ENCODE measurements at places on chromosomes 5 and 9.

- no peak for DNase-seq
These were observed 249.7 kb upstream of the TMEM161B start for GRCh38 chr5:88518131-88519016.

- no peak for DNase-seq
These were observed 103.6 kb downstream of the PSAT1 start for GRCh38 chr9:78400496-78400895.

GRCh38 chr9:134345737-134346136 lies 19.5 kb downstream of the RXRA start:
- no peak for DNase-seq

- DNase-seq, result no peak
These were observed 61.0 kb upstream of the PCA3 start for GRCh38 chr9:76703270-76703669.

DNA sequence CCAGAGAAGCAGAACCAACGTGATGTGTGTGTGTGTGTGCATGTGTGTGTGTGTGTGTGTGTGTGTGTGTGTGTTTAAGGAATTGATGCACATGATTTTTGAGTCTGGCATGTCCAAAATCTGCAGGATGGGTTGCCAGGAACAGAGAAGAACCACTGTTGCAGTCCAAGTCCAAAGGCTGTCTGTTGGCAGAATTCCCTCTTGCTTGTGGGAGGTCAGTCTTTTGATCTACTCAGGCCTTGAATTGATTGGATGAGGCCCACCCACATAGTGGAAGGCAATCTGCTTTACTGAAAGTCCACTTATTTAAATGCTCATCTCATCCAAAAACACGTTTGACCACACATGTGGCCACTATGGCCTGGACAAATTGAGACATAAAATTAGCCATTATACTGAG lies 11.4 kb upstream of the TSC1 start:
- no peak for DNase-seq

DNA sequence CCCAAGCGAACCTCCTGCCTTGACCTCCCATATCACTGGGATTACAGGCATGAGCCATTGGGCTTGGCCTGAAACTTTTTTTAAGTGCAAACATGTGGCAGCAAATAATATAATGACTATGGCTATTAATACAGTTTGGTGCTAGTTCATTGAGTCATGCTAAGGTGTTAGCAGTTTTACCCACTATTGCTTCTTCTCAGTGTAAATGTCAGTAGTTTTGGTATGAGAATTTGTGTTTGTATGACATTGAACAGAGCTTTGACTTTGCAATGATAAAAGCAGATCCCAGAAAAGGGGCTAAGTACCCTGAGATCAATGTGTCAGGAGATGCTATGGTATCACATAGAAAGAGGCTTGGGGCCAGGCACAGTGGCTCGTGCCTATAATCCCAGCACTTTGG lies 67.2 kb downstream of the WDR41 start:
- no peak for DNase-seq

DNA sequence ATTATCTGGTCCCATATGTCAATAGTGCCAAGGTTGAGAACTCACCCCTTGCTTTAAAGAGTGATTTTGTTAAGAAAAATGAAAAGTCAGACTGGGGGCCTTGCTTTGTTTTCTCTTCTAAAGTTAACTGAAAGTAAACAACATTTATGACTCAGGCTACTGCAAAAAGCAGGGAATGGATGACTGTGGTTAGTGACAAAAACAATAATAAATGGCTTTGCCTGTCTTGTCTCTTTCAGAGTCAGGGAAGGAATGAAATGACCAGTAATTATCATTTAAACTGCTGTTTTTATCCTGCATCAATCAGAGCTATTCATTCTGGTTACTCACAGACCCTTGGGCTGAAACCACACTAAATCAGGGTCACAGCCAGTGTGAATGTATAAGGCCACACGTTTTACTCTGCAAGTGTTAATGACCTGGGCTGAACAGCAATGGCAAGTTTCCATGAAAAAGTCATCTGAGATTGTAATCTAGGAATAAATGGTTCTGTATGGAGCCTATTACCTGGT lies 112.2 kb downstream of the ZNF608 start:
- DNase-seq, result no peak

- no peak for DNase-seq
These were observed 14.4 kb downstream of the SH3PXD2B start for GRCh38 chr5:172439785-172440477.

- no peak for DNase-seq
These were observed 49.2 kb downstream of the OTULIN start for GRCh38 chr5:14713476-14714390.

- DNase-seq, result no peak
These were observed 204.5 kb downstream of the COMMD10 start for GRCh38 chr5:116289276-116289675.

- no peak for DNase-seq
These were observed 127.0 kb upstream of the GDNF start for GRCh38 chr5:37966871-37967270.

GRCh38 chr5:177086654-177087397 lies at the start of gene FGFR4:
TSS of gene FGFR4 (plus strand) at chr5:177086915. CDS start at chr5:177089603, 2,688 bp downstream.
- peak; percentile 53 for DNase-seq

- DNase-seq, result no peak
These were observed 10.4 kb downstream of the TRIM14 start for GRCh38 chr9:98108531-98109031.

DNA sequence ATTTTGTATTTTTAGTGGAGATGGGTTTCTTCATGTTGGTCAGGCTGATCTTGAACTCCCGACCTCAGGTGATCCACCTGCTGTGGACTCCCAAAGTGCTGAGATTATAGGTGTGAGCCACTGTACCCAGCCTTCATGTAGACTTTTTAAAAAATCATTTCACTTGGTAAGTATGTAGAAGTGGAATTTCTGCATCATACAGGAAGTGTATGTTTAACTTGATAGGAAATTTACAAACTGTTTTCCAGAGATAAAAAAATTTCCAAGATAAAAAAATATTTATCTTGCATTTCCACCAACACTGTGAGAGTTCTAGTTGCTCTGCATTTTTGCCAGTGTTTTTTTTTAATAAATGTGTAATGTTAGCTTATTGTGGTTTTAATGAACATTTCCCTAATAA lies 155.8 kb downstream of the ZNF608 start:
- DNase-seq, result no peak

DNA sequence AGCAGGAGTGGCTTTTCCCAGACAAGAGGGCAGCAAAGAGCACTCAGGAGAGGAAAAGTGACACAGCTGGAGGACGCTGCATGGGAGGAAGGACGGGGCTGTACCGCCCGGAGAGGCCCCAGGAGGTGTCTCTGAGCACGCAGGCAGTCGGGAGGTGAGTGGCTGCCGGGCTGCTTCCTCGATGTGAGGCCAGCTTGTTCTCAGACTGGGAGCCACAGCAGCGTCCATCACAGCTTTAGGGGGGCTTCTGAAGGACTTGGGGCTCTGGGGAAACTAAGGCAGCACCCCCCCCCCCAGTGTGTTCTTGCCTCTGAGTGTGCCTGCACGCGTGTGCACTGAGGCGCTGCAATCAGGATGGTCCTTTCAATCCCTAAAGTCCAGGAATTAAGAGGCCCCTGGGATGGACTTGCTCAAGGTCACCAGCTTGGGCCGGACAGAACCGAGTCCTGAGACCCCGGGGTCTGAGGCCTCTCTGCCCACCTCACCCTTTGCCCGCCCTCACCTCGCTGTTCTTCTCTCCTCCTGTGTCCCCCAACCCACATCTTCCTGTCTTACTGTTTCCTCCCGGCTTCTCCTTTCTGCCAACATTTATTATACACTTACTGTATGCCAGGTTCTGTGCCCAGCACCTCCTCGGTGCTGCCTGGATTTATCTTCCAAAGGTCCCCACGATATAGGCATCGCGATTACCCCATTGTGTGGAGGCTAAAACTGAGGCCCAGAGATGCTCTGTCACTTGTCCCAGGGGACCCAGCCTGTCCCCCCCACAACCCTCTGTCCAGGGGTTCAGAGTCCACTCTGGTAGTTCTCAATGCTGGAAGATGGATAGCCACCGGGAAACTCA lies 32.9 kb downstream of the FAM163B start:
- no peak for DNase-seq

GRCh38 chr5:136022965-136023364 lies 5.8 kb upstream of the TGFBI start:
- DNase-seq, result no peak

DNA sequence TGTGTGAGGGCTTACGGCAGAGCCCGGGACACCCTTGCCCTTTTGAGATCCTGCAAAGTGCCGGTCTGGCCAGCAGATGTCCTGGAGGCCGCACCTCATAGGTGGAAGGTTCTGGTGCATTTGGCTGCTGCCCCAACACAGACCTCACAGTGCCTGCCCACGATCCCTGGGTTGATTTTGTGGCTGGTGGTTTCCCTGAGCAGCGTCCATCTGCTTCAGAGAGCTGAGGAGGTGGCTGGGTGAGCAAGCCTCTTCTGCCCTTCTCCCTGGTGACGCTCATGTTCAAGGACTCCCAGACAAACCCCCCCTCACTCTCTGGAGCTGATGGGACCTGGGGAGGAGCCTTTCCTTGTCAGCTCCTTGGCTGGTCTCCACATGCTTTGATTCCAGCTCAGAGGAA lies 18.9 kb downstream of the BNIP1 start:
- no peak for DNase-seq

- DNase-seq, result no peak
These were observed 170.4 kb downstream of the TTC39B start for GRCh38 chr9:15136646-15137045.

GRCh38 chr9:87513161-87513560 lies 15.5 kb downstream of the DAPK1 start:
- DNase-seq, result no peak

GRCh38 chr9:126933334-126933980 lies 18.9 kb downstream of the RALGPS1 start:
- no peak for DNase-seq

DNA sequence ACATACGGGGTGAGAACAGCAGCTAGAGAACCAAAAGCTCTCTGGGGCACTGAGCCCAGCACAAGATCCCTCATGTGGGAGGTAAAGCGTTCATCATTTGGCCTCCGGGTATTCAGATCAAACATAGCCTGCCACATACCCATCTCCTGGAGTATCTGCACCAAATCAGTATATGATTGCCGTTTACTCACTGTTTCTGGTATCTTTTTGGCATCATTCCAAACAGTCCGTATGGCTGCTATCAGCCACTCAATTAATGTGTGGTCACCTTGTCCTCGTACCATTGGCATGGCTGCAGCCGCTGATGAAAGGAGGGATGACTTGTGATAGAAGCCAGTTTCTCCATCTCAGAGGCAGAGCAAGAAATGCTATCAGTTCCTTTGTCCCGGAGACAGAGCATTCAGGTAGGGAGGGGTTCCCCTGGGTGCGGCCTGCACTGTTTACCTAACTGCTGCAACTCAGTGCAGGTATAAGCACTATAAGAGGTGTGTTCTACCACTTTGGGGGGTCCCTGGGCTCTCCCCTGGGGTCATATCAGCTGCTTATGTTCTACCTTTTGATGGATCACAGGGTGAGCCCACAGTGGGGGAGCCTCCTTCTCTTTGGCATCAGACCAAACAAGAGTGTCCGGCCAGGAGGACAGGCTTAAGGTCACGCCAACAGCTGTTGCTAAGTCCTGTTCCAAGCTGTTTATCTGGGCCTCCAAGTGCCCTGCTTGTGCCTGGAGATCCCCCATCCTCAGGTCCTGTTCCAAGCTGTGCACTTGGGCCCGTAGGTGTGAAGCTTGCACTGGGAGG lies 9.4 kb downstream of the DMAC1 start:
- no peak for DNase-seq

DNA sequence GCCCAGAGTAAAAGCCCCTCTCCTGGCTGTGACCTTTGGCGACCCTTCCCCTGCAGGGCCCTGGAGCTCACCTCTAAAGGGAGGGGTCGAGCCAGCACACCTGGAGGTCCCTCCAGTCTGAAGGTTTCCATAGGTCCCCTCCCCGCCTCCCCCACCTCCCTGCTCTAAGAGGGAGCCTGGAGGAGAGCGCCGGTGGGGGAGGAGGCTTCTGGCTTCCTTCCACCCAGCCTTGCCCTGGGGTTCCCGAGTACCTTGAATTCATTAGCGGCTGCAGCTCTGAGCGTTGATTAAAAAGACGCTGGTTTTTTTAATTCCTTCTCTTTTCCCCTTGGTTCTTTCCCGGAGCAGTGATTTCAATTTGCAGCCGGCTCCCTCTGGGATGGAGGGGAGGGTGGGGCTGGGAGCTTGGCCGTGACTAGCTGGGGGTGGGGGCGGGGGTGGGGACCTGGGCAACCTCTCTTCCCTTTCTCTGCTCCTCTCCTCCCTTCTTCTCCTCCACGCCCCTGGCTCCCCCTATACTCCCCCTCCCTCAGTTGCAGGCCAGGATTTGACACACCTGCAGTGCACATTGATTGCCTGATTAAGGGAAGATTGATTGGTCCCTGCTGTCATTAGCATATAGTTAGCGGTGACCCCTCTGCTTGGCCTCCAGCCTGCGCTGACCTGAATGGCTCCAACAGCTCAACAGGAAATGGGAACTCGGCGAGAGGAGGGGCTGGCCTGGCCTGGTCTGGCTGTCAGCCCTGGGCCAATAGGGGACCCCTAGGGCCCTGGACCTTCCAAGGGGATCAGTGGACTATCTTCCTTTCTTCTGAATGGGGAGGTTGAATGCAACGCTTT lies 67.5 kb upstream of the RAPGEF1 start:
- DNase-seq, result no peak

- DNase-seq, result no peak
These were observed 3.4 kb downstream of the C1QTNF3 start for GRCh38 chr5:34039398-34040157.

DNA sequence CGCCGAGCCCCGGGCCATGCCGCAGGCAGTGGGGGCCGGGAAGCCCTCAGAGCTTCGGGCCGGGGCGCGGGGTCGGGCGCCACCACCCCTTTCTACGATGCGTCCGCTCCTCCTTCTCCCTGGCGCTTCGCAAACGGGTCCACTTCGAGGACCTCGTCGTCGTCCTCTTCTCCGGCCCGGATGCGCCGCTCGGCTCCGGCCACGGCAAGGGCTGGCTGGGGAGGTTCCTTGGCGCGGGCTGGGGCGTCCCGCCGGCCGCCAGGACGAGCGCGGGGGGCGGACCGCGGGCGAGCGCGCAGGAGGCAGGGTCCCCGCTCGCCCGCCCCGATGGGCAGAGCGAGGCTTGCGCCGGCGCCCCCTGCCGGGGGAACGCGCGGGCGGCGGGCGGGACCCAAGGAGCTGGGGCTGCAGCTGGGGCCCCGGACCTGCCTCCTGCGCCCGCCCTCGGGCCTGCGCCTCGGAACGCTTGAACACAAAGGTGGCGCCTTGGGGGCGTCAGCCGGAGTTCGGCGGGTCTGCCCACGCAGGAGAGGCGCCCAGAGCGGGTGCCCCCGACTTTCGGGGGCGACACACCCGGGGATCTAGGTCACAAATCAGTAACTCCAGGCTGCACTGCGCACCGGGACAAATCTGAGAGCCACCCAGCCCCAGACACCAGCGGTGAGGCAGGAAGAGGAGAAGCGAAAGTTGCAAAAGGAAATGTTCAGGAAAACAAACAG lies at the start of gene ROR2:
Gene ROR2, minus strand, starts transcription at position 283 of the 719 bp plus-strand sequence.
- DNase-seq, result peak; percentile 25

DNA sequence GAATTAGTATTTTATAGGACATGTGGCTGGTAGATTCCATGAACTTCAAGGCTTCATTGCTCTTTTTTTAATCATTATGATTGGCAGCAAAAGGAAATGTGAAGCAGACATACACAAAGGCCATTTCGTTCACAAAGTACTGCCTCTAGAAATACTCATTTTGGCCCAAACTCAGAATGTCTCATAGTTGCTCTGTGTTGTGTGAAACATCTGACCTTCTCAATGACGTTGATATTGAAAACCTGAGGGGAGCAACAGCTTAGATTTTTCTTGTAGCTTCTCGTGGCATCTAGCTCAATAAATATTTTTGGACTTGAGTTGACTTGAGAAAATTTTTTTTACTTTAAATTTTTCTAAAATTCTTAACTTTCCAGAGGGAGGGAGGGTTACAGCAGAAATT lies 12.4 kb downstream of the KCNV2 start:
- no peak for DNase-seq

- DNase-seq, result no peak
These were observed 555.3 kb upstream of the FTMT start for GRCh38 chr5:121296356-121296755.
